ENCODE measurements at places on chromosomes 1 and 21. TPM values are rescaled to one million over a fixed set of nuclear protein-coding genes. Genes with fewer than 3 reads are reported as not detected.
A peak's percentile ranks its signal among the peaks of the same experiment; 100 is the strongest.

- DNase-seq = no peak
- no peaks in the 10 kb centered on the region for H3K27me3 ChIP-seq
- no peaks in the 10 kb centered on the region for H3K36me3 ChIP-seq
- H3K4me3 ChIP-seq = no peak overlapping the region
- no peaks in the 10 kb centered on the region for H3K4me1 ChIP-seq
Measured at GRCh38 chr1:239322369-239322768, 64.0 kb upstream of the CHRM3 start.

DNA sequence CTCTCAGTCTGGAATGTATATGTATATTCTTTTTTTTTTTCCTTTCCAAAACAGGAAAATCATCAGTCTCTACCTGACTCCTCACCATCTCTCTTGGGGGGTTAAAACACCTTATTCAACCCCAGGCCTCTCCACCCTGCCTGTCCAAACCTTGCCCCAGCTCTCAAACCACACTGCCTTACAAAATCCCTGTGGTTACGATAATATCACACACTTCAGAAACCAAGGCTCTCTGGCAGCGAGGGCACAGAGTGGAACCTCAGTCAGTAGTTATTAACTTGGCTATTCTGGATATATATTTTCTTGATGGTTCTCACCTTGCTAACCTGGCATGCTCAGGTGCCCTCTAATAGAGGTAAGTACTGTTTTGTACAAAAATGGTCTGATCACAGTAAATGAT is 24.7 kb downstream of the KIAA0040 start:
- no peak for DNase-seq
- H3K27ac ChIP-seq = no peak overlapping the region
- H3K36me3 ChIP-seq = no peaks in the 10 kb centered on the region
- no peaks in the 10 kb centered on the region for H3K4me1 ChIP-seq

GRCh38 chr1:218804014-218804785 is 369.5 kb upstream of the LYPLAL1 start:
- no peak overlapping the region for H3K4me3 ChIP-seq
- no peaks in the 10 kb centered on the region for H3K4me1 ChIP-seq
- no peaks in the 10 kb centered on the region for H3K36me3 ChIP-seq
- no peak overlapping the region for H3K27ac ChIP-seq

The SH3GLB1 gene
- total RNA-seq = 63.9 TPM

DNA sequence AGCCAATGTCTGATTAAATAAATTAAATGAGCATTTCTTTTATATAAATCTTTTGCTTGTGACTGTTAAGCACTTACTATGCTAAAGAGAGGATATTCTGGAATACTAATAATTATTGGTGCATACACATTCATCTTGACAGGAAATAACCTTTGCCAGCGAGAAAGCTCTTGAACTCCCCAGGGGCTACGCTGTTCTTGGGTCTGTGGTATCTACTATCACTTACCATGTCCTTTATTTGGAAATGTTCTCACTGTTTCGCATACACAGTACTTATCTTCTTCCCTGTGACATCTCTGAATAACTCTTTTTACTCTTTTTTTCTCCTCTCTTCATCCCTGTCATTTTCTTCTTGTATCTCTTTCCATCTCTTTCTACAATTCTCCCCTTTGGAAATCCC is 178.7 kb downstream of the GABPA start:
- H3K27ac ChIP-seq = no peak overlapping the region
- no peaks in the 10 kb centered on the region for H3K4me1 ChIP-seq
- no peak for DNase-seq
- H3K27me3 ChIP-seq = no peaks in the 10 kb centered on the region
- H3K4me3 ChIP-seq = no peak overlapping the region

- no peak overlapping the region for H3K4me3 ChIP-seq
- no peaks in the 10 kb centered on the region for H3K4me1 ChIP-seq
- no peak overlapping the region for H3K27ac ChIP-seq
- H3K27me3 ChIP-seq = no peaks in the 10 kb centered on the region
Measured at GRCh38 chr21:42591170-42591869, 62.1 kb upstream of the PDE9A start.

The ERMAP gene
- total RNA-seq = 1.8 TPM

The ETV3L gene
- not detected for total RNA-seq

The TMED5 gene
- 47.1 TPM for total RNA-seq

GRCh38 chr1:29388170-29388569 is 151.8 kb downstream of the PTPRU start:
- H3K4me1 ChIP-seq = no peaks in the 10 kb centered on the region
- no peaks in the 10 kb centered on the region for H3K27me3 ChIP-seq
- H3K27ac ChIP-seq = no peak overlapping the region
- no peaks in the 10 kb centered on the region for H3K36me3 ChIP-seq

DNA sequence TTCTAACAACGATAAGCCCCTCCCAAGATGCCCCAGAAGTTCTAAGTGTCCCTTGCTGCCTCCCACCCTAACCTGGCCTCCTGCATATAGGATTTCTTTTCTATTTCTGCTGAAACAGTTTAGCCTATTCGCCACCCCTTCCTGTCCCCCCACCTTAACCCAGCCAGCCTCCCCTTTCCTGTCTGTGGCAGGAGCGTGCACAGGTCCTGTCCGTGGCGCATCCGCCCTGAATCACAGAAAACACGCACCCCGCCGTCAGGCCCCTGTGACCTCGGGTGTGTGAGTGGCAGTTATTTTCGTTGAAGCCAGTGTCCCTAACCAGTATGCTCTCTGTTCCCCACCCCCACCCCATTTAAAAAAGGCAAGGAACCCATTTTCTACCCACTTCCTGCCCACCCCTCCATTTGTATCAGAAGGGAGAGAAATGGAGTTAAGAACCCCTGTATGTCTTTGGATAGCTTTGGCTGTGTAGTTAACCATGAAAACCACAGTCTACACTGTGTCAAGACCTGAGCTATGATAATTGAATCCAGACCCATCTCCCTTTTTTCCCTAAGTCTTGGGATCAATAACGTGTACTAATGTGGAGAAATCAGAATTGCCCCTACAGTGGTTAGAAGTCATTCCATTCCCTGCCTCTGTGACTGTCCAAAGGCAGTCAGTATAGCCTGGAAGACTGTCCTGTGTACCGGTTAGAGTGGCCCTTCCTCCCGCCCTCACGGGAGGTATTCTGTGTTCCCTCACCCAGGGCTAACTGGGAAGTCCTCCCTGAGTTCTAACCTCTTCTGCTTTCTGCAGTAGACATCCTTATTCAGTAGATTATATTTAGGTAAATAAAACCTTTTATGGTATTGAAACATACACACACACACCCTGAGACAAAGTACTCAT is 1.8 kb downstream of the PLEKHO1 start:
- H3K4me1 ChIP-seq = no peaks in the 10 kb centered on the region
- H3K36me3 ChIP-seq = no peaks in the 10 kb centered on the region
- peak overlapping the region; percentile 98 for H3K27ac ChIP-seq
- no peaks in the 10 kb centered on the region for H3K27me3 ChIP-seq

DNA sequence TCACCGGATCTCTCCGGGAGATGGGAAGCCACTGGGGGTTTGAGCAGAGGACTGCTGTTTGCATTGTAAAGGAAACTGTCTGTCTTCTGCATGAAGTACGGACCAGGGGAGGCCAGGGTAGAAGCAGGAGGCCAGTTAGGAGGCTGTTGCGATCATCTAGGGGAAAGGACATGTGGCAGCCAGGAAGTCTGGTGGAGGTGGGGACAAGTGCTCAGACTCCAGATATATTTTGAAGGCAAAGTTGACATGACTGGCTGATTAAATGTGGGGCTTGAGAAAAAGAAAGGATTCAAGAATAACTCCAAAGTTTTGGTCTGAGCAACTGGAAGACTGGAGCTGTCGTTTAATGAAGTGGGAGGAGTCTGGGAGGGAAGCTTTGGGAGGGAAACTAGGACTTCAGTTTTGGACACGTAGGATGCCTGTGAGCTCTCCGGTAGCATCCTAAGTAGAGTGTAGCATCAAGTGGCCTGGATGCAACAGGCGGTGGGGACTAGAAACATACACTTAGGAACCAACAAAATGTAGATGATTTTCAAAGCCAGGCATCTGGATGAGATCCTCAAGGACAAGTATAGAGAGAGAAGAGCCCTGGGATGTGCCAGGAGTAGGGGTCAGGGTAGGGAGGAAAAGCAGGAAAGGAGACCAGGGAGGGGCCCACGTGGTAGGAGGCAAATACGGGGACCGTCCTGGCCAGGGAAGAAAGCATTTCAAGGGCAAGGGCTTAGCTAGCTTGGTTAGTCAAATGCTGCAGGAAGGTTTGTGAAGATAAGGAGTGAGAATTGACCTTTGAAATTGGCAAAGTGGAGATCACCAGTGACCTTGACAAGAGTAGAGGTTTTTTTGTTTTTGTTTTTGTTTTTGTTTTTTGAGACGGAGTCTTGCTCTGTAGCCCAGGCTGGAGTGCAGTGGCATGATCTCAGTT is 3.7 kb upstream of the C1orf210 start:
- no peaks in the 10 kb centered on the region for H3K36me3 ChIP-seq
- no peak overlapping the region for H3K27ac ChIP-seq
- no peak overlapping the region for H3K4me3 ChIP-seq
- no peaks in the 10 kb centered on the region for H3K4me1 ChIP-seq
- H3K27me3 ChIP-seq = no peaks in the 10 kb centered on the region
- DNase-seq = no peak

The SLC44A3 gene
- 1.3 TPM for total RNA-seq

GRCh38 chr1:214524824-214525223 is 26.6 kb downstream of the PTPN14 start:
- H3K27me3 ChIP-seq = no peaks in the 10 kb centered on the region
- no peaks in the 10 kb centered on the region for H3K4me1 ChIP-seq
- DNase-seq = no peak
- no peaks in the 10 kb centered on the region for H3K36me3 ChIP-seq
- H3K4me3 ChIP-seq = no peak overlapping the region
- H3K27ac ChIP-seq = no peak overlapping the region

- no peak overlapping the region for H3K4me3 ChIP-seq
- no peaks in the 10 kb centered on the region for H3K36me3 ChIP-seq
- DNase-seq = peak; percentile 22
- no peaks in the 10 kb centered on the region for H3K27me3 ChIP-seq
- H3K27ac ChIP-seq = peak overlapping the region; percentile 100
Measured at GRCh38 chr1:52139817-52140540, 1.9 kb upstream of the ZFYVE9 start.

The ANGPTL3 gene
- total RNA-seq = not detected

The ELF3 gene
- 2.2 TPM for total RNA-seq

DNA sequence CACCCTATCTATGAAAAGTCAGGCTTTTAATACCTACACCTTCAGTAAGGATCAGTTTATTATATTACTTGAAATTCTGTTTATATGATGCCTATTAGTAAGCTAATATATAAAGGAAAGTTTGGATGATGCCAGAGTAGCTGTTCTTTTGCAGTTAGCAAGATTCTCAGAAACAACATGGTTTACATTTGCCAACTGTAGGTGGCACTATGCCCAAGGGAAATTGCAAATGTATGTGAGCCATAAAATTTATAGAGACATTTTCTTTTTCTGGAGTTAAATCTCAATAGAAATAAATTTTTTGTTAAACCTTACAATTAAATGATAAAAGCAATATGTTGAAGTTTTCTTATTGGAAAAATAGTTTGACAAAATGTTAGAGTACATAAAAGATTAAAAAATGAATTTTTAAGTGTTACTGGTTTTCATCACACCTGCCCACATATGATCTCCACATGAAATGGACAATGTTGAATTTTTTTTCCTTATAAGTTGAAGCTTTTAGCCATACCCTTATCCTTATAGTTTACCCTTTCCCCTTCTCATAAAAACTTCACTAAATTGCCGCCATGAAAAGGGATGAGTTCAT is 32.1 kb upstream of the EPHX4 start:
- H3K4me3 ChIP-seq = no peak overlapping the region
- no peak overlapping the region for H3K27ac ChIP-seq
- no peak for DNase-seq
- no peaks in the 10 kb centered on the region for H3K27me3 ChIP-seq
- H3K4me1 ChIP-seq = no peaks in the 10 kb centered on the region

DNA sequence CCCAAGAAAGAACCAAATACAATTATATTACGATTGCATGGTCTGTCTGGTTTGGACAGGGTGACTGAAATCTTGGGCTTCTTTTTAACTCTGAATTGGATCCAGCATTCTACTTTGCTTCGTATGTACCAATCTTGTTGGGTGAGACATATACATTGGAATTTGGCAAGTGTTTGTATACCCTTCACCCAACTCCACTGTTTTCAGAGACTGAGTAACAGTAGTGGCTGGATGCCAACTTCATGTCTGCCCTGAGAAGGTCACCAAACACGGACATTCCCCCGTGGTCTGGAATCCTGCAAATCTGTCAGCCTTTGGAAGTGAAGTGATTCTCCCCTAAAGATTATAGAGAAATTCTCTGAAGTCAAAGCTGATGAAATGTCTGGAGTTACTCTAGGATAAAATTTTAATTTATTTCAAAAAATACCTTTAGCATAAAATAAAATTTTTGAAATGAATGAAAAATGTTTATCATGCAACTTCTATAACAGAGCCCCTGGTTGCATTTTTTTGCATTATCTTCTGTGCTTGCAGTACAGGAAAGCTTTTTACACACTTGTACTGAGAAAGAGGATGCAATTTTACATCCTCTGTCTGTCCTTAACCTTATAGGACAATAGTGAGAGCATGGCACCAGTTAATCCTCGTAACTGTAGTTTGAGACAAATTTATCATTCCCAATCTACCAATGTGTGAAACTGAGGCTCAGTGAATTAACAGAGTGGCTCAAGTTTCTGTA is 201.8 kb downstream of the DISC1 start:
- no peaks in the 10 kb centered on the region for H3K27me3 ChIP-seq
- no peaks in the 10 kb centered on the region for H3K4me1 ChIP-seq
- no peak overlapping the region for H3K27ac ChIP-seq
- DNase-seq = no peak
- H3K4me3 ChIP-seq = no peak overlapping the region
- H3K36me3 ChIP-seq = no peaks in the 10 kb centered on the region

DNA sequence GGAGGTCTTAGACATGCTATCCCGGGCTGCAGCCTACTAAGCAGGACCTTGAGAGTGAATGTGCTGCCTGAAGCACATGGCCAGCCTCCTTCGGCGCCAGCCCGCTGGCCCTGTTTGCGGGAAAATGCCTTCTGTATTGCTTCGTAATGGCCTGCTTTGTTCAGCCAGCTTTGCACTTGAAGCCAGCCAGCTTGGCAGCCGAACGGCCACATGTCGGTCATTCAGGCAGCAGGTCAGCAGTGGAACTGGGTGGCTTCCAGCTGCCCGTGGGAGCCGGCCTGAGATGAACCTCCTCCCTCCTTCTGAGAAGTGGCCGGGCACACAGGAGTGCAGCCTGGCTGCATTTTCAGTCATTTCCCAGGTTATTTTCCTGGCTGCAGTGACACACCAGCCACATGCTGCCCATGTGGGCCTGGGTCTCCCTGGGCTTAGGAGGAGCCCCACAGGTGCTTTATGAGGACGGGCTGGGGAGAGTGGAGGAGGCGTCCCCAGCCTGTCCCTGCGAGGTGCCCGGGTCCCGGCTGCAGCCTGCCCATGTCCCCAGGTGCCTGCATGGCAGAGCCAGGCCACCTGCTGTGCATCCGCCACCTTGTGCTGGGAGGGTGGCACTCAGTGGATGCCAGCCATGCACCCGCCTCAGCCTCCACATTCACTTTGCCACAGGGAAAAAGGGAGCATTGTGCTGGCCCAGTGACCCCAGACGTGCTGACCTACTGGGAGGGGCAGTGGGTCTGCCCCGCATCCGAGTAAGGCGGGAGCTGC is 103.5 kb downstream of the SIK1 start:
- H3K4me3 ChIP-seq = no peak overlapping the region
- no peaks in the 10 kb centered on the region for H3K36me3 ChIP-seq
- H3K27ac ChIP-seq = no peak overlapping the region
- DNase-seq = no peak

The SH2D5 gene
- not detected for total RNA-seq
